GM23338 (cell line): ENCODE measurements at places on chromosomes 5 and 9.

- DNase-seq, result no peak
Observed at GRCh38 chr9:97936998-97937397, 974 bp downstream of the HEMGN start.

DNA sequence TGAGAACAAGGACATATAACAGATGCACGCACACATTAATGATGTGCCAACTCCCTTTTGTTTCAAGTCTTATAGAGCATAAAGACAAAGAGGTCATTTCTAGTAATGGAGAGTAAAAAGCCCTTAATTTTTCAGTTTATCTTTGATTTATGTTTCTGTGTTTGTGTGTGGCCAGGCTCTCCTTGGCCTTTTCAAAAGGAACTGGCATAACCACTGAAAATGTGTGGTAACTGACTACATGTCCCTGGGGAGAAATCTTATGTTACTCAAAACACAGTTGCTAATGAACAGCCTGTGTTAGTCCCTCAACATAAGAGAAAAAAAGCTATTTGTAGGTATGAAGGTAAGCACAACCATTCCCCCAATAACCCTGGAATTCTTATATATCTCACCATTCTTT lies 47.6 kb upstream of the SHOC1 start:
- no peak for DNase-seq

- no peak for DNase-seq
Observed at GRCh38 chr9:112496074-112496722, 9.6 kb downstream of the KIAA1958 start.

DNA sequence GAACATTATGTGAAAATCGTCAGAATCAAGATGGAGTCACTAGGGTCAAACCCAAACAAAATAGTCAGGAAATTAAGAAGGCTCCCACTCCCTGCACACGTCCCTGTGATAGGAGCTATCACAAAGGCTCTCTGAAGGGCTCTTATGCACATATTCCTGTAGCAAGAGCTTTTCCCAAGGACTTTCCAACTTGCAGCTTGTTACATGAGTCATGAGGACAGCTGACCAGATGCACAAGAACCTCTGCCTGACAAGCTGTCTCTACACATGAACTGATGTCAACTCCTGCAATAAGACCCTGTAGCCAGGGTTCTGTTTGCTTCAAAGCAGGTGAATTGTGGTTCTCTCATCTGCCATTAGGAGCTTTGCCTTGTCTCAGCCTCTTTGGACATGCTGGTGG lies 122.4 kb downstream of the OLFM1 start:
- DNase-seq, result no peak

DNA sequence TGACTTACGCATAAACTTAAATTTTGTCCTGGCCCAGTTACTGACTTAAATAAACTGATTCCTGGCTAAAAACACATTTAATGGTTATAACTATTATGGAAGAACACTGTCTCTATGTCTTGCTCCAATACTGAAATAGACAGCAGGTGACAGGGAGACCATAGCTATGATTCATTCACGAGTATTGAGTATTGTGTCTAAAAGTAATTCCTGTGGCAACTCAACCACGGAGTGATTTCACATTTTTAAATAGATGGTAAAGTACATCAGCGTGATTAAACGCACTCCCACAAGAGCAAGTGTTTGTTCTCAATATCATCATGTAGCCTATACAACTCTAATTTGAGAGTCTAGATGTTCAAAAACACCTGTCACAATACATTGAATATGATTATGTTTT lies 35.9 kb upstream of the PCSK1 start:
- DNase-seq, result no peak

DNA sequence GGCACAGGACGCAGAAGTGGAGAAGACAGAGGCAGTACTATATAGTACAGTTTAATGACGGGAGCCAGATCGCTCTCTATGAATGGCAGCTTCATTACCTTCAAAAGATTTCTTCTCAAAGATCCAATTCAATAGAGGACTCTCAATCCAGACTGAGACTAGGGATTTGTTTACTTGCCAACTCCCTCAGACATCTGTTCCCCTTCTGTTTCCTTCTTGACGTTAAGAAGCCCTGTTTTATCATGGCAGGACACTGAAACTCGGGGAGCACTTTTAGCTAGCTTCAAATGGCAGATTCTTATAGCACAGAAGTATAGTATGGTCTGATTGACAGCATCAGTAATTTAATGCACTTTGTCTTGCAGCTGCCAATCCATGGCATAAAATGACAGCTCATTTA lies 747.3 kb upstream of the C9orf72 start:
- no peak for DNase-seq

- peak; percentile 49 for DNase-seq
Observed at GRCh38 chr5:2740051-2740875, 11.2 kb downstream of the IRX2 start.

GRCh38 chr5:158884827-158885518 lies 214.7 kb downstream of the EBF1 start:
- no peak for DNase-seq

DNA sequence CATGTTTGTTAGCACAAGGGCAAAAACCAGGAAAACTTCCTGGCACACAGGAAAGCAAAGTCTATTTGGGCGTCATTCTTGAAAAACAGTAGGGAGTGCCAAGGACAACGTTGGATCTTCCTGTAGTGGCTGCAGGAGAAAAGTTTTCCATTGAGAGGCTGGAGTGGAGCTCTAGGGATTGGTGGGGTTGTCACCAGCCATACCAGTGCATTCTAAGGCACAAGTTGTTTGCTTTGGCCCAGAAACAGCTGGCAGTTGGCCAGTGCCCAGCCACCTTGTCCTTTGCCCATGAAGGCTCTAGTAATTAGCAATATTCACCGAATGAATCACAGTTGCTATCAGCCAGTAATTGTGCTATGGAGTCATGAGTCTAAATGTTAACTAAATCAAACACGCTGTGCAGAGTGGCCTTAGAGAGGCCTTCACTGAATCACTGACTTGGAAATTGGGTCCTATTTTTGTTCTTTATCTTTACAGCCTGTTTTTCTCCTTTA lies 26.4 kb downstream of the TNFSF15 start:
- no peak for DNase-seq

DNA sequence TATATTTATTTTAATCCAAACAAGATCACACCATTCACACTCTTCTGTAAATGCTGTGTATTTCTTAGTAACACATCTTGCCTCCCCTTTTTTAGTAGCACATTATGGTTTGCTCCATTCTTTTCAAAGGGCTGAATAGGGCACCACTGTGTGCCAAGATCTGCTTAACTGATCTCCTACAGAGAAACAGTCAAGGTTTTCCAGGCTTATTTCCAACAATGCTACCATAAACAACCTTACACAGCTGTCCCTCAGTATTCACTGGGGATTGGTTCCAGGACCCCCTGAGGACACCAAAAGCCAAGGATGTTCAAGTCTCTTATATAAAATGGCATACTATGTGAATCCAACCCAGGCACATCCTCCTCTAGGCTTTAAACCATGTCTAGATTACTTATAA lies 16.5 kb downstream of the GOLM1 start:
- no peak for DNase-seq

DNA sequence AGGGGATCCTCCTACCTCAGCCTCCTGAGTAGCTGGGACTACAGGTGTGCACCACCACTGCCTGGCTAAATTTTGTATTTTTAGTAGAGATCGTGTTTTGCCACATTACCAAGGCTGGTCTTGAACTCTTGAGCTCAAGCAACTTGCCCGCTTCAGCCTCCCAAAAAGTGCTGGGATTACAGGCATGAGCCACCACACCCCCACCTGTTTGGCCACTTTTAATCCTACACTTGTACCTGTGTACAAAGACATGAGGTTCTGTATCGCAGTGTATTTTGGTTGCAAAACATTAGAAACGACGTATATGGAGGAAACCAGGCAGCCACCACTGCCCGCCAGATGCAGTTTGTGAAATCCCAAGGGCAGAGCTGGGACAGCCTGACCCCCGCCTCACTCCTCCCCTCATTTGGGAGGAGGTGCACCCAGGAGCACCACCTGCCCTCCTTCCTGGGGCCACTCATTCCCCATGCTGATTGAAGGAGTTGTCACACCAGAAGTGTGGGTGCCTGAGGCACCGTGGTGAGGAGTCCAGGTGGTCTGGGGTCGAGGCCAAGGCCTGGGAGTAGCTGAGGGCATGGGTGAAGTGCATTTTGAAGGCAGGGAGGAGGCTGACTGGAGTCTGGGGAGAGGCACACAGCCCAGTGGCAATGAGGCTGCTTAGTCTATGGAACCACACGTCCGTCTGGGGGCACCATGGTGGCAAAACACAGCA lies 39.3 kb upstream of the OLFM1 start:
- DNase-seq, result no peak

DNA sequence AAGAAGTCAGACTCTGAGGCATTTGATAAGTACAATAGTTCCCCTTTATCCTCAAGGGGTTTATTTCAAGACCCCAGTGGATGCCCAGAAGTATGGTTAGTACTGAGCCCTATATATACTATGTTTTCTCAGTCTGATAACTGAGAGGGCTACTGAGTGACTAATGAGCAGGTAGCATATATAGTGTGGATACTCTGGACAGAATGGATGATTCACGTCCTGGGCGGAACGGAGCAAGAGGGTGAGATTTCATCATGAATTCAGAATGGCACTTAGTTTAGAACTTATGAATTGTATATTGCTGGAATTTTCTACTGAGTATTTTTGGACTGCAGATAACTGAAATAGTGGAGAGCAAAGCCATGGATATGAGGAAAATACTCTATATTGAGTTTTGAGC lies 457.6 kb downstream of the PLK2 start:
- no peak for DNase-seq

GRCh38 chr5:14809369-14810155 lies 62.0 kb downstream of the ANKH start:
- DNase-seq, result no peak

- DNase-seq, result no peak
Observed at GRCh38 chr9:124584631-124585030, 77.4 kb upstream of the NR5A1 start.

- no peak for DNase-seq
Observed at GRCh38 chr9:134939836-134940235, 22.1 kb upstream of the FCN1 start.

DNA sequence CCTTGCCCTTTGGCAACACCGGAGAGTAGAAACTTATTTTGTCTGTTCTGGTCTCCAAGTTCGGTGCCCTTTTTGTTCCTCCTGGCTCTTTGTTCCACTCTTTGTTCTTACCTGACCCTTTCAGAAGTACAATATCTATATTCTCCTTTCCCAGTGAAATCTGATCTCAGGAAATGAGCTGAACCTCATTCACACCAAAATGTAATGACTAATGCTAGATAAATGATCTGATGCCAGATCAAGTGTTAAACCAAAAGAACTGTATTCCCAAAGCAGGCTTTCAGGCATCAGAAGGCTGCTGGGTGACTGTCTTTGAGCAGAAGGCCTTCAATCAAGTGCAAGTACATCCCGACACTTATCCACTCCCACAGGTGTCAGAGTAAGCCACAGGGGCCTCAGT lies 156.4 kb downstream of the SPOCK1 start:
- no peak for DNase-seq

- peak; percentile 84 for DNase-seq
Observed at GRCh38 chr9:15231788-15232635, 75.0 kb downstream of the TTC39B start.

- no peak for DNase-seq
Observed at GRCh38 chr5:59565551-59565950, 328.0 kb downstream of the PDE4D start.

DNA sequence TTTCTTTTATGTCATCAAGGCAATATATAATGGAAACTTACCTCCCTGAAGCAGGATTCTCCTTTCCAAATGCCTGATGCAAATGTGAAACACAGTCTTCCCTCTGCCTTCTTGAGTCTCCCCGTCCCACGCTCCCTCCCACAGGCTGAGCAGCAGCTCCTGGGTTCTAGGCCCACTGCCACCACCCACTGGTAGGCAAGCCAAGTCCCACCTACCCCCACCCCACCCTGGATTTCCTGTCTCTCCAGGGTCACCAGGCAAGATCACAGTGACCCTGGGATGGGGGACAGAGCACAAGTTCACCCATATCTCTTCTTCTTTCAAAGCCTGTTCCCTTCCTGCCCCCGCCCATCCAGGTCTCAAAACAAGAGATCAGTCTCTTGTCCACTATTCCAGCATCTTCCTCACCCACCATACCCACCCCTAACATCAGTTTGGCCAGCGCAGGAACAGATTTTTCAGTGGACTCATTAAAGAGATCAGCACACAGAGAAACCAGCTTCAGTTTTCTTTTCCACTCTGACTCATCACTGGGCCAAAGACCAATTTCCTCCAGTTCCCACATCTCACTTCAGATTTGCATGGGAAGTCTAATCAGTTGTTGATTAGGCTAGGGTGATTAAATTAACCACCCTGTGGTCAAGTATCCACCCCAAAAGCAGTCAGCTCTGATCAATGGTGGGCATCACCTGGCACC lies 151.5 kb downstream of the ACTL7B start:
- no peak for DNase-seq

- peak; percentile 72 for DNase-seq
Observed at GRCh38 chr5:77635067-77635916, 3.2 kb downstream of the OTP start.

- no peak for DNase-seq
Observed at GRCh38 chr5:72479921-72480320, 27.3 kb downstream of the ZNF366 start.

- no peak for DNase-seq
Observed at GRCh38 chr5:68329554-68330255, 114.1 kb downstream of the PIK3R1 start.

DNA sequence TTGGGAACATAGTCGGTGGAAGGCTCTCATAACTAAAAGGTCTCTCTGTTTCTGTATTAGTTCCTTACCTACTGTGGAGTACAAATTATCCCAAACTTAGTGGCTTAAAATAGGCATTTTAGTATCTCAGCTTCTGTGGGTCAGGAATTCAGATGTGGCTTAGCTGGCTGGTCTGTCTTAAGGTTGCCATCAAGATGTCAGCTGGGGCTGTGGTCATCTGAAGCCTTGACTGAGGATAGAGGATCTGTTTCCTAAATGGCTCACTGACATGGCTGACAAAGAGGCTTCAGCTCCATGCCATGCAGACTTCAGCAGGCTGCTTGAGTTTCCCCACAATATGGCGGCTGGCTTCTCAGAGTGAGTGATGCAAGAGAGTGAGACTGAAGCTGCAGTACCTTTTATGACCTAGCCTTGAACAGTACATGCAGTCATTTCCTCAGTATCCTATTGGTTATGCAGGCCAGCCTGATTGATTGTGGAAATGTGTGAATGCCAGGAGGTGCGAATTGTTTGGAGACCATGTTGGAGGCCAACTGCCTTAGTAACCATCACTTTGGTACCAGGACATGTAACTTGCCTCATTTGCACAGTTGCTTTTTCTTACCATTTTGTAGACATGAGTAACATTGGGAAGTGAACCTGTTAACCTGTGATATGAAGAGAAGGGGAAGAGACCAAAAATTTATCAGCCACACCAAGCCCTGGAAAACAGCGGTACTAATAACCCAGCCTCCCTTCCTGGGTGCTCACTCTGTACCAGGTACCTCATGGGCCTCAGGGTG lies 152.8 kb upstream of the IER5L start:
- DNase-seq, result peak; percentile 36
